ENCODE measurements at places on chromosomes 13 and 19.

- DNase-seq = no peak
Observed at GRCh38 chr13:37918116-37918714, 48.6 kb upstream of the TRPC4 start.

DNA sequence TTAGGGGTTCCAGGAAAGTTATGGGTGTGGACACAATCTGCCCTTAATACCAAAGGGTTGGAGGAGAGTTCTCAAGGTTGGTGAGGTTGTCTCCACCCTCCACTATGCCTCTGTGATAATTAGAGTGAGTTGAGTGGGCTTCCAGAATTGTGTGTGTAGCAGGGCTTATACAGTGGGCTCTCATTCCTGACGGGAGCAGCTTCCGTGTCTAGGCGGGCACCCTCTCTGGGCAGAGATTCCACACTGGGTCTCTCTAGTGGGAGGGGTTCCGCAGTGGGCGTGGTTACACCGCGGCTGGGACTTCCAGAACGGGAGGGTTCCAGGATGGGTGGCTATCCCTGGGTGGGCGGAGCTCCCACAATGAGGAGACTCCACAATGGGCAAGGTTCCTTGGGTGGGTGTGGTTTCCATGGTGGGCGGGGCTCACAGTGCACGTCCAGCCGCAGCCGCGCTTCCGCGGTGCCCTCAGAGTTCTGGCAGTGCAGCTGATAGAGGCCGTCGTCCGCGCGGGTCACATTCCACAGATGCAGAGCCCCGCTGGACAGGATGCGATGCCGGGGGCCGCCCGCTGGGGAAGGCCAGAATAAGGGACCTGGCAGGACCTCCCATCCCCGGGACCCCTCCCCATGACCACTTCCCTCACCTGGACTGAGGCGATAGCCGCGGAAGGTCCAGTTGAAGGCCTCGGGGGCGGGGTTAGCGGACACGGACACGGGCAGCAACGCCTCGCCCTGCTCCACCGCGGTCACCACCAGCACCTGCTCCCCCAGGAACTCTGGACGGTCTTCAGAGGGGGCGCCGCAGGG, 8.4 kb downstream of the NPHS1 start:
- DNase-seq = no peak

DNA sequence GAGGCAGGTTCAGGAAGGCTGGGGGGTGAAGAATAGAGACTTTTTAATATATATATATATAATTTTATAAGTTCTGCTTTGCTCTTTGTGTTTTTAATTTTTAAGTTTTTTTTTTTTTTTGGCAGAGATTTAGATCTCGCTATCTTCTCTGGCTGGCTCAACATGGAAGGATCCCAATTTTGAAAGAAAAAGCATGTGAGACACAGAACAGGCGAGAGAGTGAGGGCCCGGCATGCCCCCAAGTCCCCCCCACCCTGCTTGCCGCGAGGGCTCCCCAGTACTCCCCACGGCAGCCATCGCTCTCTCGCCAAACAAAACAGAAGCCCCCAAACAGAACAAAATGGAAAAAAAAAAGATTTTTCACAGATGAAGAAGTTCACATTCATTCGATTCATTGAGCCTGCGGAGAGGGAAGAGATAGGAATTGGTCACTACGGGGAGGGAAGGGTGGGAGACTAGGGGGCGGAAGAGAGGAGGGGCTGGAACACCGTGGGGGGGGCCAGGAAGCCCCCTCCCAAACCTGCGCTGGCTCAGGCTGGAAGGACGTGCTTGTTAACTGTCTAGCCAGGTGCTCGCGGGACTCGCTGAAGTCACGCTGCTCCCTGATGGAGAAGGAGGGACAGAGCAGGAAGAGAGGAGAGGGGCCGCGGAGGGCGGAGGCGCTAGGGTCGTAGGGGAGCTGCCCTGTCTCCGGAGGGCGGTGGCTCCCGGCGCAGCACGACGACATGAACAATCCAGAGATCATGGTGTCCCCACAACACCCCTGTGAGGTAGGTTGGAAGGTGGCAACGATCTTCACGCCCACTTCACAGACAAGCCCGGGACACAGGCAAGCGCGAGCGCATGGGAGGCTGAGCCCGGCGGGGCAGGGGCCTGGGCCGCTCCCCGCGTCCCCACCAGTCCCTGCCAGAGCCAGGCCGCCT, 10.6 kb downstream of the KHSRP start:
- no peak for DNase-seq

GRCh38 chr19:42926781-42927180, 9.1 kb upstream of the PSG6 start:
- DNase-seq = no peak

DNA sequence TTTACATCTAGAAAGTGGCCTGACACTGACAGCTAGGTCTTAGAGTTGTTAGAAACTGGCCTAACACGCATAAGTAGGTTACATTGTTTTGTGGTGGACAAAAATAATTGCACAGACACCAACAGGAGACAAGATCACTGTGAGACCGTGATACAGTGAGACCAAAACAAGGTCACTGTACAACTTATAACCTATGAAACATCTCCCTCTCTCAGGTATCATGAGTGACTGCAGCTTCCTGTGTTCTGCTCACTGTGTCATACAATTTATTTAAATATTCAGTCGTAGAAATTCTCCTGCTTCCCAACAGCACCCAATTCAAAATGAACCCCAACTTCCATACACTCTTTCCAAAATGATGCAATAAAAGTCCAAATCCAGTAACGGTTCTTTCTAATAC, 2165.2 kb downstream of the PCDH9 start:
- no peak for DNase-seq

DNA sequence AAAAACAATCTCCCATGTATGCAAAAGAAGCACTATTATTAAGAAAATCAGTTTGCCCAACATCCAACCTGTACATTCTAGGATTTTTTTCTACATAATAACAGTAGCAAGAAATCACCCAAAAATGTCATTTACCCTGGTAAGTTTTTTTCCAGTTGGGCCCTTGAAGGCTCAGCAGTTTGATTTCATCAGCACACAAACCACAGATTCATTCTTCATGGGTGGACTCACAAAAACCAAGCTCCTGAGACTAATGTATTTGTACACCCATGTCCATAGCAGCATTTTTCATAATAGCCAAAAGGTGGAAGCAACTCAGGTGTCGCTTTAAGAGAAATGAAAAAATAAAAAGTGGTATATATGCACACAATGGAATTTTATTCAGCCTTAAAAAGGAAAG, 210.1 kb downstream of the TBC1D4 start:
- DNase-seq = no peak

- DNase-seq = no peak
Observed at GRCh38 chr19:49441210-49441959, at the start of gene SLC17A7. TSS of gene SLC17A7 (minus strand) at chr19:49441527. CDS start at chr19:49441379, 148 bp downstream.

DNA sequence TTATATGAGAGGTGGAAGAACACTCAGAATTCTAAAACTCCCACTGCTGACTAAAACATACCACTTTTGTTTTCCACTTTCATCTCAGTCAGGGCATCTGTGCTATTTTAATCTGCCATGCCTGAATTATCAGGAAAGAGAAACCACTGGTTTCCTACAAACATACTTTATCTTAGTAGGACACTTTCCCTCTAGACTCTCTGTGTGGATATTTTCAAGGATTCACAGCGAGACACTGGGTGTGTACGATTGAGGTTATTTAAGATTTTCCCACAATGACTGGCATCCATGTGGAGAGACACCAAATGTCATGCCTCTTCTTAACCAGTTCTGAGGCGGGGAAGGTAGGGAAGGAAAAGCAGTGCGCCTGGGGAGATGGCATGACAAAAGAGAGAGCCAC, 212.2 kb downstream of the ENOX1 start:
- no peak for DNase-seq

DNA sequence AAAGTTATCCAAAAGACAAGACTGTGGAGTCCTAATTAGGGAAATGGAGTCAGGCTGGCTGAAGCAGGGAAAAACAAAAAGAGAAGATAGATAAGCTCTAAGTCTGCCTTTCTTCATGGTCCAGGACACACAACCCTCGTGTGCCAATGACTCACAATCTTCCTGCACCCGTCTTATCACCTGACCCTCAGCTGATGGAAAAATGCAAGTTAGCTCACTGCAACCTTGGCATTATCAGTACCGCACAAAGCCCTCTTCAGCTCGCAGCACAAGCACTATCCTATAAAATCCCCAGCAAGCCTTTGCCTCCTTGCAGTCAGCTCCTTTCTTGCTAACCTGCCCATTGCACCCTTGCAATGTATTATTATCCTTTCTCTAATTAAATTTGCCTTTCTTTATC, 4.3 kb downstream of the OR7A5 start:
- DNase-seq = no peak

DNA sequence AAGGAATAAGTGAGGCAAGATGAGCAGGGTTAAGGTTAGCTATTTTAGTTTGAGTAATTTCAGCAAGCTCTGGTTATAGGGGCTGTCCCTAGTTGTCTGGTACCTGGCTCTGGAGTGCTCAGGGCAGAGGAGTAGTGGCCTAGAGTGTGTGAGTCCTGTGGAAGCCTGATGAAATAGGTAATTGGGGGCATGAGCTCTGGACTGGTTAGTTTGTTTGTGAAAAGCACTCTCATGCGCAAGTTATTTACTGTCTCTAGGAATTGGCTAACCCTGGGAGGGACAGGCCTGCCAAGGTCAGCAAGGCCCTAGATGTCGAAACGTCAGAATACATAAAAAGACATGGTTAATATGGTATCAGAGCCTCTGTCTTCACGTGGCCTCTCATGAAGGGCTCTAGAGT, 900.1 kb downstream of the PCDH17 start:
- DNase-seq = no peak
